ENCODE measurements at places on chromosomes 12 and 14. TPM values are rescaled to one million over a fixed set of nuclear protein-coding genes. Genes with fewer than 3 reads are reported as not detected.

GRCh38 chr12:6420364-6420763, 24.4 kb upstream of the CD27 start:
- H3K27me3 ChIP-seq = no peaks in the 10 kb centered on the region
- peaks cover 2% of the 10 kb centered on the region for H3K4me1 ChIP-seq
- H3K36me3 ChIP-seq = no peaks in the 10 kb centered on the region
- no peak for DNase-seq
- H3K4me3 ChIP-seq = no peak overlapping the region

DNA sequence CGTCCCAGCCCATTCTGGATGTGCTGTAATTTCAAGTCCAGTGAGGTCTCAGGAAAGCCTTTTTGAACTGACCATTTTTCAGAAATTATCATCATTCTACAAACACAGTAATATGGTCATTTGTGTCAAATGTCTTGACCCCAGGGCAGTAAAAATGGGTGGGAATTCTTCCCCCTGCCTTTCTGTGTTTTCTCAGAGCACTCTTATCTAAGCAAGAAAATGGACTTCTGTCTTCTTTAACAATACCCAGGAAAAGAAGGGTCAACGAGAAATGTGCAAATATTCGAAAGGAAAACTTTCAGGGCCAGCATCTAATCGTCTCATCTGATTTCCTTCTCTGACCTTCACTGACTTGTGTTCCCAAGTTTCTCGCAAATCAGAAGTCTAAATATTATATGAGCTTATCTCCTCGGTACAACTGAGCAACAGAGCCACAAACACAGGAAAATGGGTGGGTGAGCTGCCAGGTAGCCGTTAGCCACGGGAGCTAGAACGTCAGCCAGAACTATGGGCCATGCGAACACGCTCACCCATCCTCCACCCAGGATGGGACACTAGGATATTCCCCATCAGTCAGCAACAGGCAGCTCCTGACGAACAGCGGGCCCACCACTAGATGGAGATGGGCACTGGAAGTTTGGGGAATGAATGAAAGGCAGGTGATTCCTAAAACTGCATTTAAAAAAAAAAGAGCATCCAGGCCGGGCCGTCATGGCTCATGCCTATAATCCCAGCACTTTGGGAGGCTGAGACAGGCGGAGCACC, 57.1 kb downstream of the VWF start:
- no peaks in the 10 kb centered on the region for H3K27me3 ChIP-seq
- H3K36me3 ChIP-seq = no peaks in the 10 kb centered on the region
- H3K4me3 ChIP-seq = no peak overlapping the region
- DNase-seq = peak; percentile 86
- H3K4me1 ChIP-seq = peaks cover 21% of the 10 kb centered on the region
- H3K27ac ChIP-seq = no peak overlapping the region

GRCh38 chr14:40318211-40318719, 886.0 kb upstream of the FBXO33 start:
- H3K4me1 ChIP-seq = no peaks in the 10 kb centered on the region
- H3K27ac ChIP-seq = no peak overlapping the region
- no peak for DNase-seq
- H3K36me3 ChIP-seq = no peaks in the 10 kb centered on the region
- H3K4me3 ChIP-seq = no peak overlapping the region

- DNase-seq = no peak
- peaks cover 19% of the 10 kb centered on the region for H3K4me1 ChIP-seq
- no peaks in the 10 kb centered on the region for H3K36me3 ChIP-seq
- H3K27me3 ChIP-seq = no peaks in the 10 kb centered on the region
Observed at GRCh38 chr14:65336191-65336591, 76.3 kb upstream of the FUT8 start.

- H3K27me3 ChIP-seq = no peaks in the 10 kb centered on the region
- no peaks in the 10 kb centered on the region for H3K36me3 ChIP-seq
- H3K4me3 ChIP-seq = no peak overlapping the region
- peak overlapping the region; percentile 95 for H3K27ac ChIP-seq
- peak; percentile 77 for DNase-seq
Observed at GRCh38 chr12:65536876-65537681, 258.6 kb downstream of the MSRB3 start.

- H3K4me1 ChIP-seq = no peaks in the 10 kb centered on the region
- H3K27me3 ChIP-seq = no peaks in the 10 kb centered on the region
- H3K4me3 ChIP-seq = no peak overlapping the region
- DNase-seq = no peak
- no peaks in the 10 kb centered on the region for H3K36me3 ChIP-seq
Observed at GRCh38 chr12:14135996-14136395, 154.6 kb upstream of the GRIN2B start.

DNA sequence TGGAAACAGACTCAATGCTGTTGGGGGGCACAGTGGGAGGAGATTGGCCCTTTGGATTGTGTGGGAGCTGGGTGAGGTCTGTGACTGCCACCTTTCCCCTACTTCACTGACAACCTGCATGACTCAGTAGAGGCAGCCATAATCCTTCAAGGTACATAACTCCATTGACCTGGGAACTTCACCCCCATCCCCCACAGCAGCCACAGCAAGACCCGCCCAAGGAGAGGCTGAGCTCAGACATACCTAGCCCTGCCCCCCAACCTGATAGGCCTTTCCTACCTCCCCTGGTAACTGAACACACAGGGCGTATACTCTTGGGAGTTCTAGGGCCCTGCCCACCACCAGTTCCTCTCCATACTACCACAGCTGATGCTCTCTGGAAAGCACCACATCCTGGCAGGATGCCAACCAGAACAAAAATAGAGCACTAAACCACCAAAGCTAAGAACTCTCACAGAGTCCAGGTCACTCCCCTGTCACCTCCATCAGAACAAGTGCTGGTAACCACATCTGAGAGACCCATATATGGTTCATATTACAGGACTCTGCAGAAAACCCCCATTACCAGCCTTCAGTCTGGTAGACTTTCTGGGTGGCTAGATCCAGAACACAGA, 703.9 kb downstream of the FSCB start:
- H3K36me3 ChIP-seq = no peaks in the 10 kb centered on the region
- no peak overlapping the region for H3K27ac ChIP-seq
- no peaks in the 10 kb centered on the region for H3K4me1 ChIP-seq
- no peak for DNase-seq
- no peaks in the 10 kb centered on the region for H3K27me3 ChIP-seq

- peaks cover 21% of the 10 kb centered on the region for H3K27me3 ChIP-seq
- no peaks in the 10 kb centered on the region for H3K36me3 ChIP-seq
- no peaks in the 10 kb centered on the region for H3K4me1 ChIP-seq
- DNase-seq = peak; percentile 3
- H3K27ac ChIP-seq = peak overlapping the region; percentile 38
Observed at GRCh38 chr12:3885277-3886094, 12.3 kb upstream of the PARP11 start.

DNA sequence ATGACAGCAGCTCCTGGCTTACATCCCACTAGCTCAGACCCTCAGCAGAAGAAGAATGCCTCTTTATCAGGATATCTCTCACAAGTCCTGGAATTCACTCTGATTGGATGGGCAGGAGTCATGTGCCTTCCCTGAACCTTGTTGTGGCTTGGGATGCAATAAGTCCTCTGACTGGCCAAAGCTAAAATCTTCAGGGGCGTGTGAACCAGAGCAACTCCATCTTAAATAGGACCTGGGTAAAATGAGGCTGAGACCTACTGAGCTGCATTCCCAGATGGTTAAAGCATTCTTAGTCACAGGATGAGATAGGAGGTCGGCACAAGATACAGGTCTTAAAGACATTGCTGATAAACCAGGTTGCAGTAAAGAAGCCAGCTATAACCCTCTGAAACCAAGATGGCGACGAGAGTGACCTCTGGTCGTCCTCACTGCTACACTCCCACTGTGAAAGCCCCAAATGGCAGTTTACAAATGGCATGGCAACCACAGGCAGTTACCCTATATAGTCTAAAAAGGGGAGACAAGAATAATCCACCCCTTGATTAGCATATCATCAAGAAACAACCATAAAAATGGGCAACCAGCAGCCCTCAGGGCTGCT, 60.4 kb upstream of the FICD start:
- no peak overlapping the region for H3K27ac ChIP-seq
- no peak for DNase-seq
- no peak overlapping the region for H3K4me3 ChIP-seq

DNA sequence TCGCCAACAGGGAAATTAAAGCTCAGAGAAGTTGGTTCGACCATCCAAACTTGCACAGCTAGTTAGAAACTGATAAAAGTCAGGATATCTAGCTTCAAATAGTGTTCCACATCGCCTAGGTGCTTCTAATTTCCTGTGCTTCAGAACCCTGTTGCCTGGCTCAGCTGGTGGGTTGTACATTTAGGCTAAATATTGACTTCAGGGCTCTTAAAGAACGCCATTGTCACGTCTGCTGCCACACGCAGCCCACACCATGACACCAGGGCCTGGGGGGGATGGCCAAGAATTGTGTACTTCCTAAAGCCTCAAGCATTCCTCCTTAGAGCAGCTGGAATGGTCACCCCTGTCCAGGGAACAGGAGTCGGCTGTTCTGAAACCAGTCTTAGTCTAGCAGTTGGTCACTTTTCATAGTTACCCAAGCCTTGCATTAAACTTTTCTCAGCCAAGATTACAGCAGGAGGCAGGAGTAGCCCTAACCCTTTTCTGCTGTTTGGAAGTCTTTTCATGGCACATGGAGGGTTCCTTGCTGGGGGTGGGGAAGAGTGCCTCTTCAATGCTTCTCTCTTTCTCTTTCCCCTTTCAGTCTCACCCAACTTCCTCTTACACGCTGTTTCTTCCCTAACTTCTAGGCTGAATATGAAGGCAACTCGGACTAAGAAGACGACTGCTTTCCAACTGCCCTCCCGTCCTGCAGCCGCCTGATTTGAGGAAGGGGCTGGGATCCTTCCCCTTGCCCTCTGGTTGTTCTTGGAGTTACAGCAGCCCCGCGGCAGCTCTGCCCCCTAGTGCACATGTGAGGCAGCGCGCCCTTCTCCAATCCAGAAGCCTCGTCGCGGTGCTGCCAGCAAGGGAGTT, 17.1 kb downstream of the FOS start:
- no peaks in the 10 kb centered on the region for H3K27me3 ChIP-seq
- H3K36me3 ChIP-seq = no peaks in the 10 kb centered on the region
- H3K4me3 ChIP-seq = peak overlapping the region; percentile 84

DNA sequence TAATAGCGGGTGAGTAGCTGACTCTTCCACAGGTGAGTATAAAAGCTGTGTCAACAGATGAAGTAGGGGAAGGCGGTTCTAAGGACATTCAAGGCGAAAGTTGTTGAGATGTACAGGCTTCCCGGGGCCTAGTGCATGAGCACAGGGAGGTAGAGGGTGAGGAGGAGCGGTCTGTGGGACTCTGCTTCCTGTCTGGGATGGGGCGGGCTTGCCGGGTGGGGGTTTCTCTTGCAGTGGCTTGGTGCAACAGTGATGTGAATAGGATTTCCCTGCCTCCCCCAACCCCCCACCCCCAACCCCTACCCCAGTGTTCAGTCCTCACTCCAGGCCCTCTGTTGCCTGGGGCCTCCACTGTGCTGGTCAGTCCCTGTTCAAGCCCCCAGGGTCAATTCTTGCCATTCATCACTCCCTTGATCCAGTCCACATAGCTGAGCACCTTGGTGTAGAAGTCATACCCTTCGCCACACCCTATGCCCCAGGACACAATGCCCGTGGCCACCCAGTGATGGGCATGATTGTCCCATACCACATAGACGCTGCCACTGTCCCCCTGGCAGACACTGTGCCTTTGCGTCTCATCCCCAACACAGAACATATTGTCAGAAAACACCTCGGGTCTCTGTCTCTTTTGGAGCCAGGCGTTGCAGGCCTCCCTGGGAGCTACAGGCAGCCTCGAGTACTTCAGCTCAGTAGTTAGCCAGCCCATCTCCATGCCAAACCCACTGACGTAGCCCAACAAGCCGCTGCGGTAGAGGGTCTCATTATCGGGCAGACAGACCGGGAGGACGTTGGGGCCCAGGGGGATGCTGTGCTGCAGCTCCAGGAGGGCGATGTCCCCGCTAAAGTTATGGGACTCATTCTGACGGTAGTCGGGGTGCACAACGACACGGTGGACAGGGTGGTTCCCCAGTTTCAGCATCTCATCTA, 4.0 kb upstream of the C1R start:
- DNase-seq = no peak
- peaks cover 18% of the 10 kb centered on the region for H3K4me1 ChIP-seq
- H3K27me3 ChIP-seq = peaks cover 3% of the 10 kb centered on the region
- no peak overlapping the region for H3K27ac ChIP-seq
- no peak overlapping the region for H3K4me3 ChIP-seq
- H3K36me3 ChIP-seq = peaks cover 15% of the 10 kb centered on the region

- no peak for DNase-seq
- no peak overlapping the region for H3K4me3 ChIP-seq
- no peaks in the 10 kb centered on the region for H3K4me1 ChIP-seq
- no peaks in the 10 kb centered on the region for H3K36me3 ChIP-seq
Observed at GRCh38 chr12:125029761-125030358, 35.4 kb upstream of the AACS start.

DNA sequence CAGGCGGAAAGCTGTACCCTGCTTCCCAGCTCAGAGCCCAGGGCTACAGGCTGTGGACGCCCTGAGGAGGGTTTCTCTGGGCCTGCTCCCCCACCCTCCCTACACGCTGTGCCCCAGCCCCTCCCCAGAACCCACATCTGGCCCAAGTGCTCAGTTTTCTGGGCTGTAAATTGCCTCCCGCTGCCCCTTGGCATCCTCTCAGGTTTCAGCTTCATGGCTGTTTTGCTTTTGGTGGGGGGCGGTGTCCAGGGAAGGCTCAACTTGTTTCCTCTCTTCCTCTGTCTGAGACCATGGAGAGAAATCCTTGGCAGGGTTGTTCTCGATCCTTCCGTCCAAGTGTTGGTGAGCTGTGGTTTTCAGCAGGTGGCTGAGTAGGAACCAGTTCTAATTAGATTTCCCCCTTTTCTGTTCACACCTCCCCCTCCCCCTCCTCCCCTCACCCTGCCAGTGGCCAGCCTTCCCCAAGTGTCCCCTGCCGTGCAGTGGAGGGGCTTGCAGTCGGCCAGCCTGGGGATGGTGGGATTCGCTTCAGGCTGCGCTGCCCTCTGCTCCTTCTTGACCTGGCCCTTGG, 61.8 kb downstream of the TSPAN9 start:
- peak; percentile 71 for DNase-seq
- H3K4me1 ChIP-seq = peaks cover 6% of the 10 kb centered on the region
- no peak overlapping the region for H3K4me3 ChIP-seq
- no peaks in the 10 kb centered on the region for H3K27me3 ChIP-seq
- no peaks in the 10 kb centered on the region for H3K36me3 ChIP-seq

The WNT5B gene
- 59.0 TPM for total RNA-seq

The REC8 gene
- 3.3 TPM for total RNA-seq

The GSC gene
- 9.4 TPM for total RNA-seq

The INSM2 gene
- total RNA-seq = not detected

The DDX47 gene
- total RNA-seq = 63.6 TPM

The DPPA3 gene
- total RNA-seq = not detected

The GLS2 gene
- 0.36 TPM for total RNA-seq

The MSI1 gene
- total RNA-seq = under 0.01 TPM

The P3H3 gene
- total RNA-seq = 130 TPM

The MYRFL gene
- total RNA-seq = not detected

The LYZ gene
- total RNA-seq = 8.3 TPM
